ENCODE measurements at places on chromosomes 7 and 10.

- no peak for DNase-seq
Measured at GRCh38 chr10:78155722-78156121, 122.1 kb downstream of the RPS24 start.

GRCh38 chr7:94332571-94332970 lies 62.1 kb upstream of the COL1A2 start:
- no peak for DNase-seq

DNA sequence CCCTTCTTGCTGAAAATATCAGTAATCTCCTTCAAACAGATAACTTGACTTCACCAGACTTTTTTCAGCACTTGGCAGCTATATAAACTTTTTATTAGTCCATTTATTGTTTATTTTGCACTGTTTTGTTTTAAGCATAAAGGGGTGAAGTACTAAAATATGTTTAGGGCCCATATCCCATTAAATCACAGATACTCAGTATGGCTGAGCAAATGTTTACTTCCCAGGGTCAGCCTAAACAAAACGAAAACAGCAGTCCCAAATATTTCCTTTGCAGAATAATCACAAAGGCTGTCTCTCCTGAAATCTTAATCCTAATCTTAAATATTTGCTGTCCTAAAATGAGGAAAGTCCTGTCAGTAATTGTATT lies 649.6 kb downstream of the TNS3 start:
- DNase-seq = no peak

- DNase-seq = no peak
Measured at GRCh38 chr10:18738835-18739234, 79.6 kb downstream of the ARL5B start.

GRCh38 chr7:66700633-66701131 lies 39.9 kb upstream of the RABGEF1 start:
- no peak for DNase-seq

DNA sequence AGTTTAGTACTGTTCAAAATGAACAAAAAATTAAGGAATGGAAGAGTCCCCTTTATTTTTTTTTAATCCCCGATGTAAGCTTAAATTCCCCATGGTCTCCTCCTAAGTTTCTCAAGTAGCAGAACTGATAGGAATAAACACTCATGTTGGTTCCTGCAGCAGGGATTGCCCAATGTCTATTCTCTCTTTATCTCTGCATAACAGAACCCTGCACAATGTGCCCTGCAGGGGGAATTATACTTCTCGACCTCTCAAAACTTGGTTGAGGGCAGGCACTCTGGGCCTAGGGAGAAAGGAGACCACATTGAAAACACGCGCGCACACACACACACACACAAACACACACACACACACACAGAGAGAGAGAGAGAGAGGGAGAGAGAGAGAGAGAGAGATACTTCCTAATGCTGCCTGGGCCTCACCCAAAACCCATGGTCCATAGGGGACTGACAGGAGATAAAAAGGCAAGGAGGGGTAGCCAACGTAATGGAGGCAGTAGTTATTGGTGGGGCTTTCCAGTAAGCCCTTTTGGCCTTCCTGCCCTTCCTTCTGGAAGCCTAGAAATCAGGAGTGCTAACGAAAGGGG lies 22.7 kb downstream of the JAZF1 start:
- DNase-seq = no peak

DNA sequence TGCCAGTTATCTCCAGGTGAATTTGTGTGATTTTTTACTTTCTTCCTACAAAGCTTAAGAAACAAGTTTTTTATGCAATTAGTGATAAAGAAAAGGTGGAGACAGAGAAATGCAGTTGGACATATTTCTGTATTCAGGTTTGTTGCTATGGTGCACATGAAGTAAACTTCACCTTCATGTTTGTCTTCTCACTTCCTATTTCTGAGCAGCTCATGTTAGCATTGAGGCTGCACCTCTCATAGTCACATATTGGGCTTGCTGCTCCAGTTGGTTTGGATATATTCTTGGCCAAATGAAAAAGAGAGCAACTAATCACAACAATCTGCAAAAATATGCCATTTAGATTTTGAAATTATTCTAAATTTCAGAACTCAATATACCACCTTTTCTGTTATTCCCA lies 475.6 kb upstream of the ZWINT start:
- no peak for DNase-seq

DNA sequence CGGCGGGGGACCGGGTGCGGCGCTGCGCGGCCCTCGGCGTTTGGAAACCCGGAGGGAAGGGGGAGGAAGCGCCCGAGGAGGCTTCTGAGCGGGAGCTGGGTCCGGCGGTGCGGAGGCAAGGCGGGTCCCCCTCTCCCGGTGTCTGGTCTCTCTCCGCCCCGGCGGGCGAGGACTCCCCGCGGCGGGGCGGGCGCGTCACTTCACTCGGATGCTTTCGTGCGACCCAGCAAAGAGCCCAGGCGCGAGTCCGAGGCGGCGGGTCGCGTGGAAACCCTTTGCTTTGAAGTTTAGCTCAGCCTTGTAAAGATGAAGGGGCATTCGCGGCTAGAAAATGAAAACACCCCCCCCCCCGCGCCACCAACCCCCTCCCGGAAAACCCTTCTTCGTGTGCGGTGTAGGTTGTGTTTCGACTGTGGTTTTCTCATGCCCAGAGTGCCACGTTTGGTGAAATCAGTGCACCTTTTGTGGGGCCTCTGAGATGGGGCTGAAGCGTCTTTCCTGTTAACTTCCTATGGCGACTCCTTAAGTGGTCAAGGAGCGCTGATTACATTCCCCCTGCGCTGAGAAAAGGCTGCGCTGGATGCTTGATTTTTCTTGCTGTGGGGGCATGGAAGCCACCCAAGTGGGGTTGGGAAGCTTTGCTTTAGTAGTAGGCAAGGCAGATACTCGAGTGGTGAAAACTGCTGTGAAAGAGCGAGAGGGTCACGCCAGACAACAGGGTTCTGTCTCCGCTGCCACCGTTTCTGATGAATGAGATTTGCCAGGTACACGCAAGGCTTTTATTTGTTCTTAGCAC lies 876 bp downstream of the GNAI1 start:
- DNase-seq = no peak

DNA sequence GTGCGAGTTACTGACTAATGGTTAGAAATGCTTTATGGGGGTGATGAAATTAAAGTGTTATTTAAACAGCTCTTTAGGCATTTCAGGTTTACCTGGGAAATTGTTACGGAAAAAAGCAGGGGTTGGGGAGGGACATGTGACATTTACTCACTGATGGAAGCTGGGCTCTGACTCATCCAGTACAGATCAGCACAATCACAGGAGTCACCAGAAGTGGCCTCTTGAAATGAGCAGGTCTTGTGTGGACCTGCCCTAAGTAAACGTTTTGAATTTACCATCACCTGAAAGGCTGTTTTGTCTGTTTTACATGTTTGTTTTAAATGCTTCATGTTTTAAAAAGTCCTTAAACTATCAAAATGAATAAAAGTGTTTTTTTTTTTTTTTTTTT lies 2.3 kb downstream of the GLRX3 start:
- DNase-seq = peak; percentile 44

DNA sequence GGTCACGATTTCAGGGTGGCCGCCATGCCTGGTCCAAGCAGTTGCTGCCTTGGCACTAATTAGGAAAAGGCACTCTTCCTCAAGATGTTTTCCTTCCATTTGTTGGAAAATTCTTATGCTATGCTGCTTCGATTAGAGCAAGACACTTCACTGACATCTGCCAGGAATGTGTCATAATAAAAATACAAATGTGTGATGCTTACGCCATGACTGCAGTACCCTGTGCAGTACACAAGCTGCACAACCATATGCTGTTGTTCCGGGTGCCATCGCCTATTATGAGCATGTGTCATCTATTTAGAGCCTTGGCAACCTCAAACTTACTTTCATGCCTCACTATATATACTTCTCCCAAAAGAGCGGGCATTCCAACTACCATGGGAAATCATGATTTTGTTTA lies 14.9 kb upstream of the MPP7 start:
- no peak for DNase-seq

DNA sequence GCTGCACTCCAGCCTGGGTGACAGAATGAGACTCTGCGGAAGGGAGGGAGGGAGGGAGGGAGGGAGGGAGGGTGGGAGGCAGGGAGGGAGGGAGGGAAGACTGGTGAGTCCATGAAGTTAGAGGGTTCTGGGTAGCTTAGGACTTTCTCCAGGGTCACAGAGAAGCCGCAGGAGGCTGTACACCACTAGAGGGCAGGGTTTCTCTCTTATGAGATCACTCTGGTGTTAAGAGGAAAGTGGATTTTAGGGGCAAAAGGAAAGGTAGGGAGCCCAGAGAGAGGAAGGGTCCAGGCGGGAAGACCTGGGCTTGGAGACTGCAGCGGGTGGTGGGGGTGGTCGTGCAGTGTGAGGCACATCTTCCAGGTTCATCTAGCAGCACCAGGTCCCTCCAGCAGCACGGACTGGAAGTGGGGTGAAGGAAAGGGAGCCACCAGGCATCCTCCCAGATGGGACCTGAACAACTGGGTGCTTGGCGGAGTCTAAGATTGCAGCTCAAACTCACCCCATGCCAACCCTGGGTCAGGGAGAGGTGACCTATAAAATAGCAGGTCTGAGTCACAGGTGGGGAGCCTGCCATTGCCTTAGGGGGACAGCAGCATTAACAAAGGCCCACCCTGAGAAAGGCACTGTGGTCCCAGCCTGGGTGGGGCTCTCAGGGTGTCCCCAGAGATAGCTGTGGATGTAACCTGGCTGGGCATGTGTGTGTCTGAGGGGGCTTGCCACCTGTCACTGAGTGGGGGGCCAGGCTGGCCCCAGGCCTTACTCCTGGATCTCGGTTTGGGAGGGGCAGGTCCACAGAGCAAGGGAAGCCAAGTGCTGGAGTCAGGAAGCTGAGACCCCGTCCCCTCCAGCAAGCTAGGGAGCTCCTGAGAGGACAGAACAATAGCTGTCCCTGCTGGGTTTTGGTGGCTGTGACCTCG lies 48.5 kb upstream of the SLC29A3 start:
- no peak for DNase-seq

- no peak for DNase-seq
Measured at GRCh38 chr10:86817246-86817645, 60.8 kb downstream of the BMPR1A start.

DNA sequence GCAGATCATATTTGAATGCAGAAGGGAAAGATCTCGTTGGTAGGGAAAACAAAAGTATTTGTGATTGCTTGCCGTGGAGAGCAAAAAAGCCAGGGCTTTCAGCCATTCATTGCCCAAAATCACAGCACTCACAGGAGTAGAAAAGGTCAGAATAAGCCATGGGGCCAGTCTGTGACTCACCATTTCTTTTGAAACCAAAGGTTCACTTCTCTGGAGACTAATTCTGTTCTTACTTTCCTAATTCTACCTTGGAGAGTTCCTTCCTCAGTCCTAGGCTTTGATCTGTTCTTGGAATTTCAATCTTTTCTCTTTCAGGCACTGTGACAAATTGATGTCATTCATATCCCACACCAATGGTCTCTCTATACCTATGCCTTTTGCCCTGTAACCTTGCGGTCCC lies 54.1 kb upstream of the FAM180A start:
- no peak for DNase-seq

- DNase-seq = no peak
Measured at GRCh38 chr7:55191926-55192692, 173.0 kb upstream of the LANCL2 start.

- no peak for DNase-seq
Measured at GRCh38 chr10:34651416-34652195, 163.5 kb downstream of the PARD3 start.

GRCh38 chr7:30226614-30227268 lies 57.7 kb upstream of the ZNRF2 start:
- DNase-seq = peak; percentile 8

- no peak for DNase-seq
Measured at GRCh38 chr7:92751902-92752901, 84.2 kb downstream of the CDK6 start.

DNA sequence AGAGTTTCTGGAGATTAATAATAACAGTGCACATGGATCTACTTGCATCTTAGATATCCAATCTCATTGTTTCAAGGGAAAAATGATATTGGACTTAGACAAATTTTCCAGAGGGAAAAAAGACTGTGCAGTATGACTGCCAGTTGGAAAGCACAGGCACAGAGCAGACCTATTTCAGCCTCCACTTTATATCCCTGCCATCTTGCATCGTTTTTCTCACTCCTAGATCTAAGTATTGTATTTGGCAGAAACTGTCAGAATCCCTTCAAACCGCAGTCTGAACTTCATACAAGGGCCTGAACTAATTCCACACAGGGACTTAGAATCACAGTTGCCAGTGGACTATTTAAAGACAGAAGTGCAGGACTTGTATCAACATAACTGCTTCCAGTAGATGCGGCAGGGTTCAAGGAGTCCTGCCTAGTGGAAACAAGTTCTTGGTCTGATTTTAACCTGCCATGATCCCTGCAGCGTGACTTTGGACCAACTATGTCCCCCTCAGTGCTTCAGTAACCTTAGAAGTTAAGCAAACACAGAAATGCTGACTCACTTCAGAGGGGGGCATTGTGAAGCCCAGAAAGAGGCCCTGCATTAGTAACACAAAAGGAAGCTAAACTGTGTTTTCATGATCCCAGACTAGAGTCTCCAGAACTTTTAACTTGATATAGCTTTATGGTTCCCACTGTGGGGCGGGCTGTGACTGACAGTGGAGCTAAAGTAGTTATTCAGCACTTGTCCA lies 95.7 kb upstream of the PALS2 start:
- DNase-seq = no peak

- no peak for DNase-seq
Measured at GRCh38 chr10:100448951-100449350, 13.9 kb upstream of the WNT8B start.

- no peak for DNase-seq
Measured at GRCh38 chr7:121385056-121385799, 10.9 kb downstream of the FAM3C start.

DNA sequence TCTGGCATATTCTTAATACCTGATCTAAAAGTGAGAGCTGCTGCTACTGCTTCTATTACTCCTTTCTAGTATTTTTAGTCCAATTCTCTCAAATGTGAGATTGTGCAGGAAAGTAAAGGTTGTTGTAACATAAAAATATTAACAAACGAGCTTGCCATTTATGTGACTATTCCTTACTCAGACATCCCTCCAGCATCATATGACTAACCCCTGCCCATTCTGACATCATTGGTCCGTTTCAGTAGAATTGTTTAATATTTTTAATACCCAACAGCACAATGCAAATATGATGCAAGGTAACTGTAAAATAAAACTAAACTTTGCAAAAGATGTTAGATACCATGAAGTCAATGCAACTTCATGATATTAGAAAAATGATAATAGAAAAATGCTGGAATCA lies 83.6 kb downstream of the CFAP58 start:
- DNase-seq = no peak

GRCh38 chr7:120774481-120774880 lies 83.5 kb downstream of the TSPAN12 start:
- DNase-seq = no peak

DNA sequence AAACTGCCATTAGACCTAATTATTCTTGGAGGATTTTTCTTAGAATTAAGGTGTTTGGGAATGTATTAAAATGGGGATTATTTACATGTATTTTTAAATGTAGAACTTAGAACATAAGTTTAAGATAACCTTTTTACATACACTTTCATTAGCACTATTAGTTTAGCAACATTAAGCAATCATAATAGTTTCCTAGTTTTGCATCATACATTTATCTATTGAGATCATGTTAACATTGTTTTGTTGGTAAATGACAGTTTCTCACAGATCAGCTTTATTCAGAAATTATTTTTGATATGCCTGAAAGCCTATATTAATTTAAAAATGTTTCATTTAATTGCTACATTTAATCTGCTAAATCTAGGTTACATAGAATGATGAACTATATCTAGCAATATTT lies 189.7 kb upstream of the PPP1R3A start:
- DNase-seq = no peak

Data from NCI-H187 treated with DMSO at 0.1 percent for 48 hours (cell line).